ENCODE measurements at places on chromosomes 5 and 9.

GRCh38 chr5:118891252-118891651, 97.1 kb downstream of the DTWD2 start:
- DNase-seq = peak; percentile 2

GRCh38 chr5:92002721-92003274, 619.7 kb upstream of the ARRDC3 start:
- no peak for DNase-seq

DNA sequence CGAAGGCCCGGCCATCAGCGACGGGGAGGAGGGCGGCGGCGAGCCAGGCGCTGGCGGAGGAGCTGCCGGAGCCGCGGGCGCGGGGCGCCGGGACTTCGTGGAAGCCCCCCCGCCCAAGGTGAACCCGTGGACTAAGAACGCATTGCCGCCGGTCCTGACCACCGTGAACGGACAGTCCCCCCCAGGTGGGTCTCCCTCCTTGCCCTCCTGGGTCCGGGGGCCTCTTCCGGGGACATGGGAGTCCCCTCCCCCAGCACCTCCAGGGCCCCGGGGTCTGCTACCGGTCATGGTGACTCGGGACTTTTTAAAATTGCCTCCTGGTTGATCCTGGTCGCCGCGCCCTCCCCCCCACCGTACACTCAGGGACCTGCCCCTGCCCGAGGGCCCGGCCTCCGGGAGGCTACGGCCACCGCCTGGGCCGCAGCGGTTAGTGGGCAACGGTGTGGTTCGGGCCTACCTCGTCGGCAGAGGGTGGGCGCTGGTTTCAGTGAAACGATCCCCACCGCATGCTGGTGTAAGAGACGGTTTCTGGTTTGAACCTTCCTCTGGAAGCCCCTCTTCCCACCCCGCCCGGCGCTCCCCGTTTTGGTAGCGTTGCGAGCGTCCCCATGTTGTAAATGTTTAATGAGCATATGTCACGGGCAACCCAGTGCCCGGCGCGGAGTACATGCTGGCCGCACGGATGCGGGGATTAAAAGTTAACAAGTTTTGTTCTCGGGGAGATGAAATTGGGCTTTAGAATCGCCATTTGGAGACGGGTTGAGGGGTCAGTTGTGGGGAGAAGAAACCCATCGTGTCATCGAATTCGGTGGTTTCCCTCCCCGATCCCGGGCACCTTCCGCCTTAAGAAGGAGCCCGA, 1.1 kb downstream of the LARP1 start:
- DNase-seq = no peak

DNA sequence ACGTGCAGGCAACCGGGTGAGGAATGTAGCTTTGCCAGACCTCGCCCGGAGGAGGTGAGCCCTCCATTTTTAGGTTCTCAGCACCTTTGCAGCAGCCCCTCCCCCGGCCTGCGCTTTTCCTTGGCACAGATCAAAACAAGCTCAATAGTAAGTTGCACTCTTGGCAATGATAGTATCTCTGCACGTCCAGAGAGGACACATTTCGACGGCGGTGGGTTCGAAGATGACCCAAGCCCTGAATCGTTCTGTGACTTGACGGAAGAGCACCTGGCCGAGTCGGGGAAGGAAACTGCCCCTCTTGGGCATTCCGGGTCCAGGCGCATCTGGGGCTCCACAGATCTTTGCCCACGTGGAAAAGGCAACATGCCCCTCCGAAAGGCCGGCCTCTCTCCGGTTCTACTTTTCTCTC, 904 bp downstream of the GDNF start:
- no peak for DNase-seq

DNA sequence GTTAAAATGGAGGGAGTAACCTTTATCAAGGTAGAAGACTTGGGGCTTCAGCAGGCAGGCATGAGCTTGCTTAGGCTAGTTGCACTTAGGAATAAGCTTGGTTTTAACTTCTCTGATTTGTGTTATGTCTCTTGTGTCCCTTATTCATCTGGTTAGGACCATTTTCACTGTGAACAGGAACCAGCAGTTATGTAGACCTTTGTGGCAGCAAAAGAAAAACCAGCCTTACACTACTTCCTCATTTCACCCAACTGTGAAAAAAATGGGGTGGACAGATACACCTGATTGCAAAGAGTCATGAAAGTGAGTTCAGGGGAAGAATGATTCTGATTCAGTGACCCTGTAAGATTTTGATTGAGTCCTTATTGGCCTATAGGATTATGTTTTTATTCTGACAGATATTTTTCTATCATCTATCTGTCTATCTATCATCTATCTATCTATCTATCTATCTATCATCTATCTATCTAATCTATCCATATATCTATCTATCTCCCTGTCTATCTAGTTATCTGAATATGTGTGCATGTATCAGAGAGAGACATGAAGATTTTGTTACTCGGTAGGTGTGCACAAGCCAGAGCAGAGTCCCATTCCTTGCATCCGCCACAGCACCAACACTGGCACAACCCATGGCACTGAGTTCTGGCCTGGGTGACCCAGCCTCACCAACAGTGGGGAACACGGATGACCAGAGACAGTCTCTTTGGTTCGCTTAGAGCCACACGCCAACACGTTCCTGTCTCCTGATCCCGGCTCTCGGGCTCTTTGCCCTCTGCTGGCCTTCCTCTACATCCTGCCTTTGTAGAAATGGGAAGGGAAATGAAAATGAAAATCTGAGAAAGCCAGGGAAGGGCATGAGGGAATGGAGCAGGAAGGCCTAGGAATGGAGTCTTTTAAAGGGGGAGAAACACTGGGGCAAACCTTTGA, 1.3 kb upstream of the ZNF366 start:
- no peak for DNase-seq

- DNase-seq = no peak
These were observed 101.0 kb upstream of the IRX2 start for GRCh38 chr5:2852446-2852845.

- no peak for DNase-seq
These were observed 9.9 kb upstream of the NR4A3 start for GRCh38 chr9:99811598-99812383.

GRCh38 chr5:32964261-32964660, 253.1 kb downstream of the NPR3 start:
- DNase-seq = no peak

DNA sequence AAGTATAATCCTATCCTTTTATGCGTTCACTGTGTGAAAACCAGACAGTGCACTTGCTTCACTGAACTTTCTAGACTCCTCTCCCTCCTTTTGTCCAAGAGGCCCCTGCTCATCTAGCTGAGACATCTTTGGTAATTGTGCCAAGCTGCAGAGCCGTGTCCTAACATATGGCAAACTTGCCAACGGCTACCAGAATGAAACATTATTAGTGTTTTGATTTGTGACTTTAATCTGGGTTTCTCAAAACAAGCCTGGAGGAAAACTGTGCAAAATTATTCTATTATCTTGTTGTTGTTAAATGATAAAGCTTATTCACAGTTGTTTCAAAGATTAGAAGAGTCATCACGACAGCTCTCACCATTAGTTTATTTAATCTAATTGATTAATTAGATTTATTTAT, 79.0 kb upstream of the RETREG1 start:
- DNase-seq = no peak

GRCh38 chr9:4266602-4267001, 33.3 kb downstream of the GLIS3 start:
- no peak for DNase-seq

- no peak for DNase-seq
These were observed 369.9 kb upstream of the FAM174A start for GRCh38 chr5:100165309-100165708.
